Uterus (tissue), 4 donors: ENCODE measurements at places on chromosomes 6 and 20. TPM values are rescaled to one million over a fixed set of nuclear protein-coding genes. Genes with fewer than 3 reads are reported as not detected.

GRCh38 chr6:94511502-94512088 lies 1065.7 kb upstream of the MANEA start:
- no peak for DNase-seq

Gene FAM162B
- 0.59 TPM for total RNA-seq

- no peak for DNase-seq
Measured at GRCh38 chr6:125312478-125312877, 10.7 kb upstream of the HDDC2 start.

DNA sequence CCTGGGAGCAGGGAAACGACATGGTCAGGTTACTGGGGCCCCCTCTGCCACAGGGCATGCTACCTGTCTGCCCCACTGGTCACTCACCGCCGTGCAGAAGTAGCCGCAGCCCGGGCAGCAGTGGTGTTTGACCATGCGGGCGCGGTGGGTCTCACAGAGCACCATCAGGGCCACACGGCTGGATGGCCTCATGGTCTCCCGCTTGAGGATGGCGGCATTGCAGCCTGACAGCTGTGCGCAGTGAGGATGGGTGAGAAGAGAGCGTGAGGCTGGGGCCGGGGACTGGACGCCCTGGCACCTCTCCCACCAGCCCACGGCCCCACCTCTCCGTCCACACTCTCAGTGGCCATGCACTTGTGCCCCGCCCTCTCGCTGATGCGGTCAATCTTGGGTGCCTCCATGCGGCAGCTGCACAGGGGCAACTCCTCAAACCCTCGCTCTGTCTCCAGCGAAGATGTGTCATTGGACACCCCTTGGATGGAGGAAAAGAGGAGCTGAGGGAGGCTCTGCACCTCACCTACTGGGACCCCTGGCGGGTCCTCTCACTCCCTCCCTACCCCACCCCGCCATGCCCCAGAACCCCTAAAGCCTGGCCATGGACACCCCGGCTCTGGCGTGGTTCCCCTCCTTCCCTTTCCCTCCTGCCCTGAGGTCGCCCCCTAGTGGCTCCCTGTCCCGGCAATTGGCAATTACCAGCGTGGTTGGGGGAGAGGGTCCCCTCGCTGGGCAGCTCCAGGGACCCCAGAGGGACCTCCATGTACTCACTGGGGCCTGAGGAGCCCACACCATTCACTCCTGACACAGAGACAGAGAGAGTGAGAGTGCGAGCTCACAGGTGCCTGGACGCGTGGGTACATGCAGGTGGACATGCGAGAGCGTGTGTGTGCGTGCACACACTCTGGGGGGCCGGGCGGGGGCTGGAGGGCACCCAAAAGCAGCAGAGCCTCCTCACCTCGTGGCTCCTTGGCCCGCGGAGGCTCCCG lies 8.9 kb downstream of the EHMT2 start:
- DNase-seq, result no peak

Gene SPINT4
- not detected for total RNA-seq

- DNase-seq, result no peak
Measured at GRCh38 chr6:53611889-53612288, 53.7 kb downstream of the KLHL31 start.

DNA sequence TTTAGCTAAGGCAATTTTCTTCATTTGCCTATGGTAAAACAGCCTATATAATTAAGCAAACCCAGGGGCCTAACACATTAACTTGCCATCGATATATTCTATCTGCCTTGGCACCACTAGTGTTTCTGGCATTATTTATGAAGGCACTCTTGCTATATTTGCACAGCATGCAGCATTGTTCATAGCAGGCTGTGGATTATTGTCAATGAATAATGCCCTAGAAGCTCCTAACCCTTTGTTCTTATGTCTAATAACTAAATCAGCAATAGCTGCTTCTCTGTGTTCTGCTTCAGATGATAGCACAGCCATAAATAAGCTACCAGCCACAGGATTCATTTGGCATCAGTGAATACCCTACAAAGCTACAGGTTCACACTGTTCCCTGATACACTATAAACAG lies 254.8 kb upstream of the STXBP5 start:
- no peak for DNase-seq

Gene NECAB3
- 25.2 TPM for total RNA-seq

DNA sequence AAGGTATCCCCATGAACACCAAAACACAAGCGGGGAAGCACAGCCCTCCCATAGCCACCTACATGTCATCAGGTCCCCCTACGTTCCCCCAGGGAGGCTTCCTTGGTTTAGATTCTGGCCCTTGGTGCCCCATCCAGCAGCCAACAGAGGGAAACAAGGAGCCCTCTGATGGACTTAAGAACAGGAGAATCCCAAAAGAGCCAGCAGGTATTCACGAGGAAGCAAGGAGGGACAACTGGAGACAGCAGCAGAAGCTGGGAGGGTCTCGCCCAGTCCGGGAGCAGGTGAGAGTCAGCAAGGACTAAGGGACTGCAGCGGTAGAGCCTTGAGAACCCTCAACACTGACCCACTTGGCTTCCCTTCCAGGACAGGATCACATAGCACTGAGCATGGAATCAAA lies 58.4 kb upstream of the TOP1 start:
- no peak for DNase-seq

Gene FRK
- 1.8 TPM for total RNA-seq

Gene TAAR2
- not detected for total RNA-seq

GRCh38 chr20:46333161-46333991 lies 25.1 kb upstream of the CDH22 start:
- DNase-seq, result no peak

- no peak for DNase-seq
Measured at GRCh38 chr6:138428944-138429598, 25.0 kb downstream of the HEBP2 start.

GRCh38 chr6:26576929-26577719 lies 19.6 kb upstream of the ABT1 start:
- DNase-seq, result no peak

Gene CYP39A1
- 3.9 TPM for total RNA-seq

Gene TBXT
- total RNA-seq, result not detected

GRCh38 chr6:141484711-141485110 lies 648.0 kb upstream of the GJE1 start:
- DNase-seq, result no peak

DNA sequence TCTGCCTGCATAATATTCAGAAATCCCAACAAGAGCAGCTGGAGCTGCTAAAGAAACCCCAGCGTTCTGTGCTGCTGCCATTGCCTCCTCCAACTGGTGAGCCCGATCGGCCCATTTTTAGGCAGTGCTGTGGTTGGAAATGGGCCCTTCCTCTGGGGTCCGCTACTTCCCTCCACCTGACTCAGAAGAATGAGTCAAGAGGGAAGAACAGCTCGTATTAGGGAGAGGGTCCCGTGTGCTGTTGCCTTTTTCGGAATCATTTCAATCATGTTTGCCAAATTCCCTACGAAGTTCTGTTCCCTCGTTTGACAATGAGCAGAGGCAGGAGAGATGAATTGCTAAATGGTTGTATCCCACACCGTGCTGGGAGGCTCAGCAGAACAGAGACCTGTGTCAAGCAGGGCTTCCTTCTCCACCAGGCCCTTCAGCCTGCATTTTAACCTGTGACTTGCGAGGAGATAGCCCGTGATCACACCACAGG lies 38.4 kb downstream of the THBS2 start:
- peak; percentile 66 for DNase-seq
